Panc1 (cell line): ENCODE measurements at places on chromosomes 2 and 18.

GRCh38 chr2:37180006-37180639, 8.3 kb downstream of the SULT6B1 start:
- no peak for DNase-seq
- no peaks in the 10 kb centered on the region for H3K36me3 ChIP-seq
- H3K27ac ChIP-seq = no peak overlapping the region
- no peaks in the 10 kb centered on the region for H3K4me1 ChIP-seq
- H3K27me3 ChIP-seq = no peaks in the 10 kb centered on the region
- H3K4me3 ChIP-seq = no peak overlapping the region

- H3K4me3 ChIP-seq = no peak overlapping the region
- no peak for DNase-seq
- H3K27me3 ChIP-seq = no peaks in the 10 kb centered on the region
- no peak overlapping the region for H3K27ac ChIP-seq
- no peaks in the 10 kb centered on the region for H3K4me1 ChIP-seq
Observed at GRCh38 chr2:121018136-121019061, 266.6 kb downstream of the TFCP2L1 start.

- no peak overlapping the region for H3K27ac ChIP-seq
- H3K36me3 ChIP-seq = no peaks in the 10 kb centered on the region
- H3K4me1 ChIP-seq = no peaks in the 10 kb centered on the region
- DNase-seq = no peak
- peaks cover 7% of the 10 kb centered on the region; the same call in 1 of the 2 replicates for H3K27me3 ChIP-seq
Observed at GRCh38 chr2:191791953-191792560, 54.8 kb downstream of the CAVIN2 start.

DNA sequence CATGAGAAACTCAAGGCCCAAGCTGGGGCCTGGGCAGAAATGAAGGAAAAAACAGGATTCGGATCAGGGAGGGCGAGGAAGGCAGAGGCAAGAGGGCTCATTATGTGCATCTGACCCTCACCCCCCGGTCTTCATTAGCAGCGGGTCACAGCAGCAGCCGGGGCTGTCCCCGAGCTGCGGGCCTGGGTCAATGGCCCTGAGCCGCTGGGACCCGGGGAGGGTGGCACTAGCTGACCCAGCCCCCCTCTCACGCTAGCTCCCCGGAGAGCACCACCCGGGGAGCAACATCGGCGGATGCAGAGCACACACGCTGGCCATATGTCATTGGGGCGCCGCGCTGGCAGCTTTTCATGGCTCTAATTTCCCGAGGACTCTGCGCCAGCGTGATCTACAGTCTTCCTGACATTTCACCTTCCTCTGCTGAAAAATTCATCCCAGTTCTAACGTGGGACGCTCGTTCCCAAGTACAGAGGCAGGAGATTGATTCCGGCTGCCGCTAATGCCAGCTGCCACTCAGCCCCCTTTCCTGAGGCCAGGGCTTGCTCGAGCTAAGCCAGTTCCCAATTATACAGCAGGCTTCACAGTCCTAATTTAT, 63.7 kb downstream of the EIPR1 start:
- no peaks in the 10 kb centered on the region for H3K4me1 ChIP-seq
- DNase-seq = no peak
- H3K27me3 ChIP-seq = no peaks in the 10 kb centered on the region
- H3K36me3 ChIP-seq = no peaks in the 10 kb centered on the region
- H3K27ac ChIP-seq = no peak overlapping the region

DNA sequence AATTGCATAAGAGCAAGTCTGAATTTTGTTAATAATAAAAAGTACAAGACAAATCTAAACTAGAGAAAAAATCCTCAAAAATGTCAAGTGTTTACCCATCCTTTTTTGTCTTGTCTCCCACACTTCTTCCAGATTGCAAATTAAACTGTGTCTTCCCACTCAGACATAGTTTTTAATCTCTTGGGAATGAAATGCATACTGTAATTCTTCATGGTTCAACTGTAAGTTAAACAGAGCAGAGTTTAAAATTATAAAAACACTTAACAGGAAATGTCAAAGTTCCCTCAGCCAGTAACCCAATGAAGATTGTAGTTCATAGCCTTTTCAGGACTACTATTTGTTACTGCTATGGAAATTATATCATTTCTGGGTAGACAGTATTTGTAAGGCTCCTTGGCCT, 171.8 kb downstream of the UBE2E3 start:
- no peak overlapping the region for H3K27ac ChIP-seq
- H3K4me1 ChIP-seq = no peaks in the 10 kb centered on the region
- H3K27me3 ChIP-seq = no peaks in the 10 kb centered on the region
- no peaks in the 10 kb centered on the region for H3K36me3 ChIP-seq
